ENCODE measurements at places on chromosomes 12 and 14.

GRCh38 chr12:59651229-59651920 lies 55.5 kb downstream of the SLC16A7 start:
- DNase-seq, result no peak

GRCh38 chr14:36976571-36977023 lies 195.8 kb downstream of the SLC25A21 start:
- DNase-seq, result no peak

DNA sequence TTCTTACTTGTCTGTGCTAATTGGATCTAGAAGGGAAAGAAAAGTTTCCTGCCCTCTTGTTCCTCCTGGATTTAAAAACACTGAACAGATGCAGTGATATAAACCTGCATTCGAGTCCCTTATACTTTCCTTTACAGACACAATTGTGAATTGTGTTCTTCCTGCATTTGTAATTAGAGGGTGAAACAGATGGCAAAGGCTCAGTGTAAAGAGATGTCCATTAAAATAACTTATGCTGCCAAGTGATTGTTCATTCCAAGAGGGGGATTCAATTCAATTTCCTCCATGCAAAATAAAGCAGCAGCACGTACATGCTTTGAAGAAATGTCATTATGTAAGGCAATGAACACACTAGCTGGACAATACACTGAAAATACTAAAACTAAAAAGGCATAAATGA lies 248.3 kb upstream of the LRIG3 start:
- no peak for DNase-seq

DNA sequence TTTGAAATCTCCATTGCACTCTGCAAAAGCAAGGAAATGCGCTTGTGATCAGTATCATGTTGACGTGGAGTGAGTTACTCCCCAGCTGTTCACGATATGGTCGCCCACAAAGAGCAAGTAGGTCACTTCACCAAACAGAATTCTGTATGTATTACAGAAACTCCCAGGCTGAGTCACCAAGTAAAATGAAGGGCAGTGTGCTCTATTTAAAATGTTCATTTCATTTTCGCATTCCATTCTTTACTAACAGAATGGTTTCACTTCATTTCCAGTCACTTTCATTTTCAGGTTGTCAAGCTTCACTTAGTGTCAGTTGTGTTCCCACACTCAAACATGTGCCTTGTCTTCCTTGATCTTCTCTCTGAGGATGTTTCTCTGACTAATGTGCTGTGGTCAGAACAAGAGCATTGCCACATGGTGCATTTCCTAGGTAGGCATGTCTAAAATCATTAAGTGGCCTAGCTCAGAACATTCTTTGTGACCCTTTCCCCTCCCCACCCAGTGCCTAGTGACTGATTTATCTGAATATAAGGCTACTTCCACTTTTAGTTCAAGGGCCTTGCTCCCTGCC lies 391.2 kb downstream of the RAD51B start:
- peak; percentile 42 for DNase-seq

GRCh38 chr12:88994537-88994936 lies 357.8 kb downstream of the DUSP6 start:
- no peak for DNase-seq
